ENCODE measurements at places on chromosomes 12 and 14. TPM values are rescaled to one million over a fixed set of nuclear protein-coding genes. Genes with fewer than 3 reads are reported as not detected.

The KRT6B gene
- total RNA-seq, result not detected

The BCL2L2 gene
- 13.4 TPM for total RNA-seq

The SLC35F4 gene
- total RNA-seq, result not detected

The AQP5 gene
- total RNA-seq, result not detected

The MAP1LC3B2 gene
- 0.17 TPM for total RNA-seq

All from bronchus fibroblast of lung (primary cell).